GM12865 (cell line): ENCODE measurements at places on chromosomes 2 and 18.

GRCh38 chr2:127201452-127201851 is 18.6 kb downstream of the CYP27C1 start:
- DNase-seq = no peak

- no peak for DNase-seq
These were observed 105.7 kb downstream of the SLC4A3 start for GRCh38 chr2:219733106-219733505.

DNA sequence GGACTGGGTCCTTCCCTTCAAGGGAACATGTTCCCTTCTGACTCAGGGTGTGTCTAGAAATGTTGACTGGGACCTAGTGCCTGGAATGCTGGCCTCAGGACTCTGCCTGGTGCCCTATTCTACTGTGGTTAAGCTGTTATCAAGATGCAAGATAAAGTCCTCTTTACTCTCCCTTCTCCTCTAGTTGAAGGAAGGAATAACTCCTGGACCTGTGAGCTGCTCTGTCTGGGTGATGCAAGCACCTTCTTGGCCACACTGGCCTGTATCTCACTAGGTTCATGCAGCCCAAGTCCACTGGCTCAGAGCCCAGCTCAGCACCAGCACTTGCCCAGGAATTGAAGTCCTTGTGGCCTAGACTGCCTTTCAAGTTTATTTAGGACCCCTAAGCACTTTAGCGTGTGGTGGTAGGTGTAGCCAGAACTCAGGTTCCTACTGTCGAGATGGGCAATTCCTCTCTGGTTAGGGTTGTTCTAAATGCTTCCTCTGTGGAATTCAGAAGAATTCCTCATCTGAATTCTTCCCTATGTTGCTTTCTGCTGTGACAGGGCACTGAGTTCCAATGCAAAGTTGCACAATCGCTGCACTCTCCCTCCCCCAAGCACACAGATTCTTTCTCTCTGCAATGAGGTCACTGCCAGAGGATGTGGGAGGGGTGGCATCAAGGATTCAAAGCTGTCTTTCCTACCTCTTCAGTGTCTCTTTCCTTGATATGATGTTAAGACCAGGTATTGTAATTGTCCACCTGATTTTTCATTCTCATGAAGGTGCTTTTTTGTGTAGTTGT is 54.7 kb downstream of the VWC2L start:
- no peak for DNase-seq

DNA sequence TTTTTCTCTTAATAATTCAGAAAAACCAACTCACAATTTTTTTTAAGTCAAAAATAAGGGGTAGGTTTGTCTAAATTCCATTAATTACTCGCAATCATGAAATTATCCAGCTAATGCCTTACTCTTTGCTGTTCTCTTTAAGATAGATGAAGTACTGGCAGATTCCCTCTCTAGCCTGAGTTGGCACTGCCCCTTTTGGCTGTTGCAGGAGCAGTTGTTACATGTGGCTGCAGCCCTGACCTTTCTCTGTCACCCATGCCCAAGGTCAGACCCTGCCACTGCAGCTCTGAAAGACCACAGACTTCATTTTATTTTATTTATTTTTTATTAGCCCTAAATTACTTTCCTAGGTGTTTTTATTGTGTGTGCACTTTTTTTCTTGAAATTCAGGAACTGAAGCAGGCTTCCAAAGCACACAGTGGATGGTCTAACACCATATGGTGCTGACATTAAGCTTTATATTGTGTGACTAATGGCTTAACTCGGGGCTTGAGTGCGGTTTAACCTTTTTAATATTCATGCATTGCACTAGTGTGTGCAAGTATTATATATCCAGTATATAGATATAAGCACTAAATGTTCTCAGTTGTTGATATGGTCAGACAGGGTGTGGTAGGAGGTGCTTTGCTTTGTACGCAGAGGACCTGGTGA is 313.0 kb downstream of the CDH2 start:
- DNase-seq = no peak

DNA sequence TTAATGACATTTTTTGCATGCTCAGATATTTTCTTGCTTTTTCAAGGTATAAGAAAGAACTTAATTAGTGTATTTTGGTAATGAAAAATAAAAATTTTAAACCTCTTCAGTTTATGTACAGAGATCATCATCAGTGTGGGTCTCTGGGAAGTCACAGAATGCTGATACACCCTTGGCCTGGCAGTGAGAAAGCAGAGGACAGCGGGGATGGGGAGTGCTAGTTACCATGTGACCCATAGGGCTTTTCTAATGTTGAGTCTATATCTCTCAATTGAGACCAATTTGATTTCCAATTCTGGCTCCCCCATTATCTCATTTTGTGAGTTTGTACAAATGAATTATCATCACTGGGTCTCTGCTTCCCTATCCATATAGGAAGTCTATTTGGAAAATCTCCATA is 305.7 kb downstream of the CYRIA start:
- DNase-seq = no peak

GRCh38 chr2:231522418-231523180 is 7.6 kb downstream of the NMUR1 start:
- DNase-seq = no peak

DNA sequence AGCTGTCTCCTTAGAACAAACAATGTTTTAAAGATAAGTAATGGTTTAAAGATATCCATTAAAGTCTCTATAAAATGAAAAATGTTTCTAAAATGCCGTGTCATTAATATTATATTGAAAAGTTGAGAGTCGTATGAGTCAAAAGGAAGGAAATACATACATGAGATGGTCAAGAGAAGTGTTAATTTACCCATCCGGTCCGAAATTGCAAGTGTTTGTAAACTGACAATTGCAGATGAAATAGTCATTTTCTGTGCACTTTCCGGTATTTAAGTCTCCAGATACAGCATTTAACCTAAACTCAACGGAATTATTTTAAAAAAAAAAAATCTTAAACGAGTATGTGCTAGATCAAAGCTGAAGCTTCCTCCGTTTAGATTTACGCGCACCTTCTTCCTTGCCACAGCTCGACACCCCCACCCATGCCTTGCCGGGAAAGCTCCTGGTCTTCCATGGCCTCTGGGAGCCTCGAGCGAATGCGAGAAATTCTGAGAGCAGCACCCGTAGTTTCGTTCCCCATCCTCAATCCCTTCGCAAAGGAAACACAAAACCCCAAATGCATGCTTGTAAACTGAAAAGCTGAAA is 1.8 kb downstream of the DSC3 start:
- peak; percentile 29 for DNase-seq

- peak; percentile 18 for DNase-seq
These were observed 16.6 kb downstream of the DPP4 start for GRCh38 chr2:162057426-162057825.
